T-helper 9 cell (primary cell): ENCODE measurements at places on chromosomes 13 and 19.
A peak's percentile ranks its signal among the peaks of the same experiment; 100 is the strongest.

DNA sequence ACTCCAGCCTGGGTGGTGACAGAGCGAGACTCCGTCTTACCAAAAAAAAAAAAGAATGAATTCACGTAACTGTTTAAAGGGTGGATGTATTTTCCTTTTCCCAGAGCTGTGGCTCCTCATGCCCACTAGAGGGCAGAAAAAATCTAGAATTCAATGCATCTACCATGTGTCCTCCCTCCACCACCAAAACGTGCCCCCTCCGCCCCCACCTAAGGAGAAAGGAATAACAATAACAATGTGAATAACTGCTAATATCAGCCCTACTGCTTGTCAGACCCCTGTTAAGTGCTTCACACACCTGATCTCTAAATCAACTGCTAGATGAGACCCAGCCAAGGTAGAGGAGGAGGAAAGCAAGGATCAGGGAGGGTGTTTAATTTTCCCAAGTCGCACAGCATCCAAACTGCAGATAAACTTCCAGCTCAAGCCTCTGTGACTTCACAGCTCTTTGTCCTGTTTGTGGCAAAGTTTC, 20.2 kb upstream of the PNMA8B start:
- DNase-seq: no peak

DNA sequence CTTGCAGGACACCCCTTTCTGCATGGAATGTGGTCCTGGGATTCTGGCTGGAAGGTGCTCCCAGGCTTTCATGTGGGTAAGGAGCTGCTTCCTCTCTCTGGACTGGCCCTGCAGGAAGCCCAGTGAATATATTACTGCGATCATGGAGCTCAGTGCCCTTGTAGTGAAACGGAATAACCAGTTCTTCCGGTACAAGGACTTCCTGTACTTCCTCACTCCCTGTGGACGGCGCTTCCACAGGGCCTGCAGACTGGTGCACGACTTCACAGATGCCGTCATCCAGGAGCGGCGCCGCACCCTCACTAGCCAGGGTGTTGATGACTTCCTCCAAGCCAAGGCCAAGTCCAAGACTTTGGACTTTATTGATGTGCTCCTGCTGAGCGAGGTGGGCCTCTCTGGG, 8.0 kb downstream of the CYP4F8 start:
- no peak for DNase-seq

- DNase-seq: no peak
Measured at GRCh38 chr13:105997581-105998550, 537.6 kb downstream of the EFNB2 start.

- DNase-seq: peak; percentile 91
Measured at GRCh38 chr19:42295831-42296525, 6.0 kb upstream of the PRR19 start.

GRCh38 chr19:40143612-40144011, 47.6 kb upstream of the MAP3K10 start:
- DNase-seq: peak; percentile 4

GRCh38 chr13:80399340-80400163, 58.6 kb upstream of the SPRY2 start:
- DNase-seq: no peak

DNA sequence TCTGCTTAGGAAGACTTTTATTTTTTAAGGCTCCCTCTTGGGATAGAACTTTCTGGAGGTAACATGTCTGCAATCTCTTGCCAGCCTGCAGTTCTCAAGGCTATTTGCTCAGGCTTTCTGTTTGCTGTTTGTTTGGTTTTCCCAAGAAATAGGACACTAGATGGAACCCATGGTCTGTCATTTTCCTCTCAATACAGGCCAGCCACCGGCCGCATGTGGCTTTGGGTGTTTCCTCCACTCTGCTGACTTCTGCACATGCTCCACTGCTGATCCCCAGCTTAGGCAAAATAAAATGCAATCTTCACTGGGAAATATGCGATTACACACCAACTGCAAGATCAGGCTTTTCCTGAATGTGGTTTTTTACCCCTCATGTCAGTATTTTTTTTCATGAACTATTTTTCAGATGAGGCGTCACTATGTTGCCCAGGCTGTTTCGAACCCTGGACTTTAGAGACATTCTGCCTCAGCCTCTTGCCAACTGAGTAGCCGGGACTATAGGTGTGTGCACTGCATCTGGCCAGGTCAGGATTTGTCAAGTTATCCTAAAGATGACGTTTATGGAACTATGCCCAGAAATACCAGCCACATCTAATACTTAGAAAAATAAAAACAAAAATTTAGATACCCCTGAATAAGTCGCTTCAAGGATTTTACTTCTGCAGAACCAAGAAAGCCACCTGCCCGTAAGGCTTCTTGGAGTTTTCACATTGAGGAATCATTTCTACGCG, 94.3 kb upstream of the PABPC3 start:
- no peak for DNase-seq

GRCh38 chr19:48469934-48470680, 938 bp downstream of the CYTH2 start:
- no peak for DNase-seq
